ENCODE measurements at places on chromosomes 3 and 15.

GRCh38 chr3:11481556-11481955 lies 162.2 kb downstream of the VGLL4 start:
- no peak for DNase-seq

- no peak for DNase-seq
Measured at GRCh38 chr3:171749124-171749523, 61.2 kb downstream of the PLD1 start.

GRCh38 chr3:171591070-171591469 lies 130.9 kb upstream of the TNIK start:
- DNase-seq: no peak

DNA sequence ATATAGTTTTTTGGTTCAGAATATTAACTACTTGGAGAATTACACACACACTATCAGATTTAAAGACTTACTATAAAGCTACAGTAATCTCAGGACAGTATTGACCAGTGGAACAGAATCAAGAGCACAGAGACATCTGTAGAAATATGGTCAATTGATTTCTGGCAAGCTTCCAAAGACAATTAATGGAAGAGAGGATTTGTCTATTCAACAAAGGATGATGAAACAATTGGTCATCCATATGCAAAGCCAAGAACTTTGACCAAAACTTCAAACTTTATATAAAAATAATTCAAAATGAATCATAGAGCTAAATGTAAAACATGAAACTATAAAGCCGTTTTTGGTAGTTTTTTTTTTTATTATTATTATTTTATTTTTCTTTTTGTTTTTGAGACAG lies 29.8 kb upstream of the MB21D2 start:
- no peak for DNase-seq

DNA sequence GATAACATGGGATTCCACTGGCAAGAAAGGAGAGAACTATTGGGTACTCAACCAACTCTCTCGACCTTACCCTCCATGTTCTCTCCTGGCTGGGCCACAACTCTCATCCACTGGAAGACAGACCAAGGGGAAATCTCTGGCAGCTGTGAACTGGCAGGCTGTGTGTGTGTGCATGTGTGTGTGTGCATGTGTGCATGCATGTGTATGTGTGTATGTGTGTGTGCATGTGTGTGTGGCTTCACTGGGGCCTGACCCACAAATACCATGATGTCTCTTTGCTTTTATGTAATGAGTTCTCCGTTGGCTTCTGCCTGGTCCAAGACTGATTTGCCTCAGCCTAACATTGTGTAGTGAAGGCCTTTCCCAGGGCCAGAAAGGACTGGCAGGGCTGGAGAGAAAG lies 4.1 kb upstream of the ALDH1A3 start:
- DNase-seq: no peak

DNA sequence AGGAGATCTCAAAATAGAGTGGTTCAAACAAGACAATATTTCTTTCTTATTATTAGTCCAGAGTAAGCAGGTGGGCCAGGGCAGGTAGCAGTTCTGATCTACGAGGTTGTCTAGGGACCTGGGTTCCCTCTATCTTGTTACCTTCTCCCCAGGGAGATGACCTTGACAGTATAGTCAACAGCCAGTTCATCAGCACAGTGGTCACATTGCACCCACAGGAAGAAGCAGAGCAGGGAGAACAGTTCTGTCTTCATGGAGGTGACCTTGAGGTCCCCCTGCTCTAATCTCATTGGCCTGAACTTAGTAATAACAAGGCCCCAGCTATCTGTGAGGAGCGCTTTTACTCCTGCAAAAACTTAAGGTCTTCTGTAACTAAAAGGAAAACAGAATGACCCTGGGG lies 21.7 kb downstream of the SLC49A4 start:
- no peak for DNase-seq

GRCh38 chr3:14150491-14151230 lies 25.8 kb downstream of the TMEM43 start:
- no peak for DNase-seq

- no peak for DNase-seq
Measured at GRCh38 chr3:11248596-11248995, 23.6 kb upstream of the ATG7 start.

Measured in iPS-NIHi11 (cell line).